ENCODE measurements at places on chromosomes 7 and 10. TPM values are rescaled to one million over a fixed set of nuclear protein-coding genes. Genes with fewer than 3 reads are reported as not detected.

The GPR85 gene
- not detected for total RNA-seq

- no peak for ATAC-seq
Observed at GRCh38 chr10:121245754-121246153, 352.5 kb downstream of the FGFR2 start.

The MYOZ1 gene
- total RNA-seq, result not detected

DNA sequence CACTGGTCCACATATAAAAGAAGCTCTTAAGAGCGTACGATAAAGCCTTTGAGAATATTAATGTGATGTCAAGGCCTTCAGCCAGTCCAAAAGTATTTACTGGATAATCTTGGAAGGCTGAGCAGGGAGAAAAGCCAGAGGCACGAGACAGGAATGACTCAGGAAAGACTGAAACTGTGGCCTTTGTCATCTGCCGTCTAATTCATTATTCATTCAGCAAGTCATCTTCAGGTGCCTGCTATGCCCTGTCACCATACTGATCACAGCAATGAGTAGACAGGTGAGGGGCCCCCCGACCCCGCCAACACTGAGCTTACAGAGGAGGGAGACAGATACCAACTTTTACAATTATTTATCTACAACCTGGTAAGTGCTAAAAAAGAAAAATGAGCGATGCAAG, 78.9 kb downstream of the VOPP1 start:
- ATAC-seq, result no peak

DNA sequence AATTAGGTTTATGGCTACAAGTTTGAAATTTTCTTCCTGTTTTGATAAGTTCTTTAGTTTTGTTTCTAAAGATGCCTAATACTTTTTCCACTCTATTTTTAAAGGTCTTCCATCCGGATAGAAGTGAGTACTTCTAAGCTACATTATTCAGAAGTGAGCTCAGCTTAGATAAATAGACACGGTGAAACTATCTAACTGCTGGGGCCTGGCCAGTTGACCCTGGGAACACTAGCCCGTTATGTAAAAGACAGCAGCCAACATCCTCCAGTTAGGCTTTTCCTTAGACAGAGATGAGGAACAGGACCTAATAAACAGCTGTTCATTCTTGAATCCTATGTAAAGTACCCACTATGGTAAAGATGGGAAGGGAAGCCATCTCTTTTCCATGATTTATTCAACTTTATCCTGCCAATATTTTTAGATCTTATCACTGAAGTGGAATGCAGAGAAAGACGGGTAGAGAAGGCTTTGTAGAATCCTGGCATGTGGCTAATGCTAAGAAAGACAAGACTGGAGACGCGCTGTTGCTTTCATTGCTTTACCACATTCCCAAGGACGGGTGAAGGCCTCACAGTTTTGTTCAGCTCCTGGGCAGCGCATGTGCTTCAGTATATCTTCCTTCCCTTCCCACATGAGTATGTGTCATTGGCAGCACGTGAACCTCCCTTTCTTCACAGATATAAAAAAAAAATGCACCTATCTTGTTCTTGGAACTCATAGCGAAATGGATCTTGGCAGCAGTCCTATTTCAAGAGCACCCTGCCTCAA, 340.0 kb upstream of the MEOX2 start:
- ATAC-seq, result no peak

The ATOH7 gene
- not detected for total RNA-seq

DNA sequence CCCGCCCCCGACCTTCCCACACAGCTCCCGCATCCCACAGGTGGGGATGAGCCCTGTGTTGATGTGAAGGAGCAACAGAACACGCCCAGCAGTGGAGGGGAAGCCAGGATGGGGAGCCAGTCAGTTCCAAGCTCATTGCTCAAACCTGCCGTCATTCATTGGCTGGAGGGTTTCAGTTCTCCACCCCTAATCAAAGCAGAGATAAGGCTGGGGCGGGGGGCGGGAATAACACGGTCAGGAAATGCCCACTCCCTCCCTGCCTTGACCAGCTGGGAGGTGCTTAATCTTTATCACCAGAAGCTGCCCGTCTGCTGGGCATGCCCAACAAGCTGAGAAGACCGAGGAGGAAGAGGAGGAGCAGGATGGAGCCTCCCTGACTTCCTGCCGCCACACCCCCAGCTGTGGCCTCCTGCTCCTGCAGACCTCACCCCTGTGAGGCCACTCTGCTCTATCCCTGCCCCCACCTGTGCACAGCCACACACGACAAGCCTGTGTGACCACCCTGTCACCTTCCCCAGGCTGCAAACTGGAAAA, 265.1 kb downstream of the ZEB1 start:
- ATAC-seq, result no peak

DNA sequence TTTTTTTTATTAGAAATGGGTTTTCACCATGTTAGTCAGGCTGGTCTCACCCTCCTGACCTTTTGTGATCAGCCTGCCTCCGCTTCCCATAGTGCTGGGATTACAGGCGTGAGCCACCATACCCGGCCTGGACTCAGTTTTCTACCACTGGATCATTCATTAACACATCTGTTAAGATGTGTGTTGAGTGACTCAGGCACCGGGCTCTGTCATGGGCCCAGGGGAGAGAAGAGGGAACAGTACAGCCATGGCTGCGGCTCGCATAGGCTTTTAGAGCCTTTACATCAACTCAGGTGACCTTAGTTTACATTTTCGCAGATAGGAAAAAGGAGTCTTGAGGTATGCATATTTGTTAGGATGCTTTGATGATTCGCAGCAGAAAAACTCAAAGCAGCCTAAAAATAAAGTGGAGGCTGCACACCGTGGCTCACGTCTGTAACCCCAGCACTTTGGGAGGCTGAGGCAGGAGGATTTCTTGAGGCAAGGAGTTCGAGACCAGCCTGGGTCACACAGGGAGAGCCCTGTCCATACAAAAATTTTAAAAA, 3.1 kb upstream of the ARPC1B start:
- no peak for ATAC-seq

DNA sequence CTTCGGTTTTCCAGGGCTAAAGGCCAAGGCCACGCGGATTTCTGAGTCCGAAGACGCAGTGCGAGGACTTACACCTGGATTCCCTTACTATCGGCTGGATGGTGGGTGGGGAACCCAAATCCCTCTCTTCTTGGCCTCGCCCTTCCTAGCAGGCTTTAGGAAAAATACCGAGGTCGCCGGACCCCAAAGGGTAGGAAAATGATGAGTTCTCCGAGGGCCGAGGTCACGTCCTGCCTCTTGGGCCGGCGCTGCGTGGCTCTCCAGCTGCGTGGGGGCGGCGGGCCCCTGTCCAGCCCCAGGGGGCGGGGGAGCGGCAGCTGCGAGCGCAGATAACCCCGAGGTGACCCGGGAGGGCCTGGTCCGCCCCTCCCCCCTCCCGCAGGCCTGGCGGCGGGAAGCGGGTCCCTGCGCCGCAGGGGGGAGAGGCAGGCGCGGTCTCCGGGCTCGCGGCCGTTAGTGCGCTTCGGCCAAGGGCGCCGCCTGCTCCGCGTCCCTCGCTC, 805 bp upstream of the HMX3 start:
- no peak for ATAC-seq

The CALHM3 gene
- total RNA-seq, result not detected

The LLCFC1 gene
- not detected for total RNA-seq

- no peak for ATAC-seq
Observed at GRCh38 chr7:840001-840600, 7.8 kb downstream of the SUN1 start.

DNA sequence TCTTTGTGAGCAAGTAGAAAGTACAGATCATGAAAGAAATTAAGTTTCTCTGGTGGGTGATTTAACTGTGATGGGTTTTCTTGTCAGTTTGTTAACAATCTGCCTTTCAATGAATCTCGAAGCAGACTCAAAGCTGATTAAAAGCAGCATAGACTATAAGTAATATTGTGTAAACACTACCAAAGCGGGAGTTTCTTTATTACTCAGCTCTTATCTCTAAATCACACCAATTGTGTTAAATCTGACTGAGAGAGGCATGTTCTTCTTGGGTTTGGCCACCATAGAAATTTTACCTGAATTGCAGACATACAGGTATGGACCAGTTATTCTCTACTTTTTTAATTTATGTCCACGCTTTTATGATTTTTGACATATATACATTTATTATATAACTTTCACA, 65.2 kb downstream of the DKK1 start:
- ATAC-seq, result no peak

DNA sequence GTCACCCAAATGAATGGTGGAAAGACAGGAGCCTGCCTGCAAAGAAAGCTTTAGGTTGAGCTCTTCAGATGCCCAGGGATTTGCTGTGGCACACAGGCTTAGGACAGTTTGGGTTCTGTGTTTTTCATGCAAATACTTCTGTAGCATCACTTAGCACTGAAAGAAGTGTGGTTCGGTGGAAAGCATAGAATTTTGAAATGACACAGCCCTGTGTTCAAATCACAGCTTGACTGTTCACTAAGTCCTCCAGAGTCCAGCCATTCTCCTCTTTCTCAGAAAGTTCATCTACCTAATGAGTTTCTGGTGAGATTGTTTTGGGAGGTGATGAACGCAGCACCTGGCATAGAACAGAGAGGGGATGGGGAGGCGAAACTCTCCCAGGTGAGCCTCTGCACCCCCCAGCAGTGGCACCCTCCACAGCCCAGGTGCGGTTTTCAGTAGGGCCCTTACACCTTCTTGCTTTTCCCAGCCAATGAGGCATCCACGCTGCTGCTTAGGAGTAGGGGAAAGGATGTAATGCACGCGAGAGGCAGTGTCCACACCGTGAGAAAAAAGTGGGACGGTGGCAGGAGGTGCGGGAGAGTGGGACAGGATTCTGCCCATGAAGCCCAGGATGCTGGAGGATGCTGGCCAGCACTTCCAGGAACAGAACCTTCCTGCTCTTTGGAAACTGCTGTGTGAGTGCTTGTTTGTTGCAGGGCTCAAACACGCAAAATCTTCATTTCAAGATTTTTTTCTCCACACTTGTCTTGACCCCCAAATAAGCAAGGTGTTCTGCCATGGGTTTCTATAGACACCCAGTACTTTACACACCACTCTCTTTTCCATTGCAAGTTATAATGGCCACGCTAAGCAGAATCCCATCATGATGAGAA, 11.6 kb downstream of the EN2 start:
- ATAC-seq, result no peak

DNA sequence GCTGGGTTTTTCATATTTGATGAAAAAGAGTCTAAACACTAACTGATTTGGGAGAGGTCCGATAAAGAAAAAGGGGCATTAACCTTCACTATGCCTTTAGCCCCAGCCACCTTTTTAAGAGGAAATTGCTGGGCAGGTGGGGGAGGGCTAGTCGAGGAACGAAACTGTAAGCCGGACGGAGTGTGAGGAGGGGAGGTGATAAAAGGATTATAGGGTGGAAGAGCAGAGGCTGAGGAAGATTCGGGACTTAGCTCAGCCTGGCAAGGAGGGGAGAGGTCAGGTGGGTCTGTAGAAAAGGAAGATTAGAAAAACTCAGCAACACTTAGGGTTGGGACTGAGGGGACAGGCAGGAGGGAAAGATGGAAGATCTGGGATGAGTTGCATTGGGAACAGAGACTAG, 77.0 kb downstream of the TSPAN12 start:
- ATAC-seq, result no peak

DNA sequence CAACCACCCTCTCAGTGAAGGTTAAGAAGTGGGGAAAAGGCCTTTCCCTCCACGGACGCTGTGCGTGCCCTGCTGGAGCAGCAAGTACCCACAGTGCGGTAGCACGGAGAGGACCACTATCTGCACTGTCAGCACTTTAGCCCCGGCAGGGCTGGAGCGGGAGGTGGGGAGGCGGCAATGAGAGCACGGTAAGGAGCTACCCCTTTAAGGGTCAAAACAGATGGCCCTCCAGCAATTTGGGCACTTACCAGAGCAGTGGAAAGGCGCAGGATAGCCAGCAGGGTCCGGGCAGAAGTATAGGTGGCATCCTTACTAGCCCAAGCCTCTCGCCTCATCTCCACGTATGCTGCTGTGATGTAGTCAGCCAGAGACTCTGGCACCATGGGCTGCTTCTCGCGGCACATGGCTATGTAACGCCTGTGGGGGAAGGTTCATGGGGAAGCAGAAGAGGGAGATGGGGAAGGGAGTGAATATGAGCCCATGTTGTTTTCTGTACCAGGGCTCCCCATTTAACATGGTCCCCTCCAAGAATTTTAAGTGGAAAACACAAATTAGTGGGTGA, 5.2 kb downstream of the COPS6 start:
- ATAC-seq, result no peak

DNA sequence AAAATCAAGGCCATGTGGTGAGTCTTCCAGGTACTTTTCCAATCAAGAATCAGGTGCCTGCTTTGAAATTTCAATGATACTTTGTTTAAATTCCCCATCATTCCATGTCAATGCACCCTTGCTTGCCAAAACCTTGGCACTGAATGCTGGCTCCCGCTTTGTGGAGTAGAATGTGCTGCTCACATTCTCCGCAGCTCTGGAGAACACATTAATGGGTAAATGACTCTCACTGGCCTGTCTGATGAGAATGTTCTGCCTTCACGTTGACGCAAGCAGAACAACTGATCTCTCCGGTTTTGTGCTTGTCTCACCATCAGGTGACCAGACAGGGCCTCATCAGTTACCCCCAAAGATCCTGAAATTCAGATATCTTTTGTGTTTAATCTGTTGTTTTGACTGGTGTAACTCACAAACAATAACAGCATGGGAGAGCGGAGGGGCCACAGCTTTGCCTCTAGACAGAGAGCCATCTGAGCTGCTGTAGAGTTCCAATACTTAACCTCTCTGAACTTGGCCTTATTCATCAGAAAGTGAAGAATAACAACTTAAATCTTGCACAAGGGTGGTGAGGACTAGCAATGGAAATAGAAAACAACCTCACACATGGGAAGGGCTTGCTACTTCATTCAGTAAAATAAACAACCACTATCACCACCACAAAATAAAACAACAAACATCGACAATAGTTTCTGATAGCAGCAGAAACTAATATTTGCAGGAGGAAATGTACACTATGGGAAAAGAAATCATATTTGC, 276.9 kb upstream of the IGFBP3 start:
- no peak for ATAC-seq

GRCh38 chr10:24465891-24466818, 257.2 kb downstream of the KIAA1217 start:
- no peak for ATAC-seq

DNA sequence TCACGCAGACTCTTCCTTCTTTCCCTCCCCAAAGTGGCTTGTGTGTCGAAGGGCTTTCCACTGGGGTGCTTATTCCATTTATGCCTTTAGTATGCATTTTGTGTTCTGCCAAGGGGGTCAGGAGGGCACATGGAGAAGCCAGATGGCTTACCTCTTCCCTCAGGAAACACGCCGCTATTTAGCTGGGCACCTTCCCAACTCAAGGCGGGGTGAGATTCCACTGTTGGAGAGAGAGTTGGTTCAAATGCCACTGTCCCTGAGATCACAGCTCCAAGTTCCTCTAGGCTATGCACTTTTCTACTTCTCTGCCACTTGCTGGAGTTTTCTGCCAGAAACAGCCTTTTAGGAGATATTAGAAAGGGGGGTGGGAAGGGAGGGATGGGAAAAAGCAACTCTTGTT, 1091.8 kb downstream of the LRMDA start:
- ATAC-seq, result peak; percentile 74

DNA sequence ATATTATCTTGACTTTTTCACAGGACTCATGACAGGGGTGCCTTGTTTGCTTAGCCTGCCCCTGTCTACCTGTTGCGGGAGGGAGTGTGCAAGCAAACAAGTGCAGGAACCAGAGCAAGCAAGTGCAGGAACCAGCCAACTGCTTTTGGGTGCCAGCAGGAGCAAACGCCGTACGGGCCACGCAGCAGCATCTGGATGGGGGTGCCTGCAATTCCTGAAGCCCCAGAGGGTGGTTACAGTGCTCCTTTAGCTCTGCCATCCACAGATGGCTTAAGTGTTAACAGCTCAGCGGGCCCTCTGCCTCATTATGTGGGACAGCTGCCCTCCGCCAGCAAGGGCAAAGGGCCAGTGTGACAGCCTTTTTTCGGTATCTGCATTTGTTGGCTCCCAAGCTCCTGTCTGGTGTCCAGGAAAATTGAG, 83.5 kb downstream of the MICU1 start:
- no peak for ATAC-seq

The OGDHL gene
- total RNA-seq, result 1.7 TPM

All from gastroesophageal sphincter (tissue), 4 donors.